ENCODE measurements at places on chromosomes 11 and 22. TPM values are rescaled to one million over a fixed set of nuclear protein-coding genes. Genes with fewer than 3 reads are reported as not detected.

Gene NECTIN1
- 41.0 TPM for polyA plus RNA-seq

Gene PLEKHB1
- 9.0 TPM for polyA plus RNA-seq

Gene IRAG1
- 12.0 TPM for polyA plus RNA-seq

Gene CADM1
- polyA plus RNA-seq, result 161 TPM

Gene ZC3H12C
- 8.8 TPM for polyA plus RNA-seq

Gene LDHAL6A
- polyA plus RNA-seq, result 1.5 TPM

Gene CSNK2A3
- 1.9 TPM for polyA plus RNA-seq

Gene EFCAB6
- 6.5 TPM for polyA plus RNA-seq

Gene TSGA10IP
- 0.23 TPM for polyA plus RNA-seq

Gene MYOD1
- polyA plus RNA-seq, result not detected

Gene USP28
- 59.7 TPM for polyA plus RNA-seq

Gene ANKK1
- polyA plus RNA-seq, result 0.60 TPM

Gene MS4A15
- polyA plus RNA-seq, result not detected

Gene RAB36
- 19.2 TPM for polyA plus RNA-seq

Gene GAL
- 0.23 TPM for polyA plus RNA-seq

Gene TRAF6
- polyA plus RNA-seq, result 19.2 TPM

Gene GNG3
- 2.5 TPM for polyA plus RNA-seq

DNA sequence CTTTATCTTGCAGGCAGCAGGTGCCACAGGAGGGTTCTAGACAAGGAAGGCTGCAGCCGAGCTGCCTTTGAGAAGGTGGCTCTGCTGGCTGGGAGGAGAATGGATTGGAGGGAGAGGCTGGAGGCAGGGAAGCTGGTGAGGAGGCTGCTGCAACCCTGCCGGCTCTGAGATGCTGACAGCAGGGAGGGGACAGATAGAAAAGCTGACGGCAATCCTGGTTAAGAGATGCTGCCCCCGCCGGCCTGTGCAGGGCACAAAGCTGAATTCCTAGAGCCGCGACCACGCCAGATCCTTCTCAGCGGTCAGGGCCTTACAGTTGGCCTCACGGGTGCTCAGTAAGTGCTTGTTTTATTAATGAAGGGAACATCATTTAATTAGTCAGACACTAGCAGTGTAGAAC is 105.4 kb downstream of the CACNA1I start:
- no peak for DNase-seq

GRCh38 chr11:93821617-93822016 is 28.8 kb downstream of the VSTM5 start:
- DNase-seq, result no peak

- DNase-seq, result no peak
Measured at GRCh38 chr11:117620086-117620485, 176.9 kb downstream of the DSCAML1 start.

DNA sequence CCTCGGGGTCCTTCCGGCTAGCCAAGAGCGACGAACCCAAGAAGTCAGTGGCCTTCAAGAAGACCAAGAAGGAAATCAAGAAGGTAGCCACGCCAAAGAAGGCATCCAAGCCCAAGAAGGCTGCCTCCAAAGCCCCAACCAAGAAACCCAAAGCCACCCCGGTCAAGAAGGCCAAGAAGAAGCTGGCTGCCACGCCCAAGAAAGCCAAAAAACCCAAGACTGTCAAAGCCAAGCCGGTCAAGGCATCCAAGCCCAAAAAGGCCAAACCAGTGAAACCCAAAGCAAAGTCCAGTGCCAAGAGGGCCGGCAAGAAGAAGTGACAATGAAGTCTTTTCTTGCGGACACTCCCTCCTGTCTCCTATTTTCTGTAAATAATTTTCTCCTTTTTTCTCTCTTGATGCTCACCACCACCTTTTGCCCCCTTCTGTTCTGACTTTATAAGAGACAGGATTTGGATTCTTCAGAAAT is 1.9 kb upstream of the GCAT start:
- DNase-seq, result no peak

DNA sequence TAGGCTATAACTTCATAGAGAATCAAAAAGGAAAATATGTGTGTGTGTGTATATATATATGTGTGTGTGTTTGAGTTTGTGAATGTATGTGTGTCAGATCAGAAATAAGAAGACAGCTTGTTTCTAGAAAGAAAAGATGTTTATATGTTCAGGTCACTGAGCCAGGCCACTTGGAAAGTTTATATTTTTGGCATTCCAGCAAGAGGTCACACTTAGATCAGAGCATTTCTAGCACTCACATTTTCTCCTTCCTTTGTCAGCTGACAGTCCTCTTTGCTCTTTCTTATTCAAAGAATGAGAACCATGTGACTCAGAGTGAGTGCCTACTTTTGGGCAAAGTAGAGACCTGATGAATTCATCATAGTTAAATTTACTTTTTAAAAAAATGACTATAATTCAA is 22.9 kb downstream of the RAB38 start:
- DNase-seq, result no peak

DNA sequence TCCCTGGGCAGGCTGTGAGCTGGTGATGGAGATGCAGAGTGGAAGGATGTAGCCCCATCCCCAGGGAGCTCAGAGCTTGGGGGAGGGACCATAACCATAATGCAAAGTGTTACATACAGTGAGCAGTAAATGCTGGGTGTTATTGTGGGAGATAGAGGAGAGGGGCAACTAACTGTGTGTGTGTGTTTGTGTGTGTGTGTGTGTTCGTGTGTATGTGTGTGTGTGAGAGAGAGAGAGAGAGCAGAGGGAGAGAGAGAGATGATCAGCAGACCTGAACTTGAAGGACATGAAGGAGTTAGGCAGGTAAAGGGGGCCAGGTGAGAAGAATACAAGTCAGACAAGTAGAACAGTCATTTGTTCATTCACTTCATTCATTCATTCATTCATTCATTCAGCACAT is 74.2 kb downstream of the CACNG2 start:
- DNase-seq, result no peak

DNA sequence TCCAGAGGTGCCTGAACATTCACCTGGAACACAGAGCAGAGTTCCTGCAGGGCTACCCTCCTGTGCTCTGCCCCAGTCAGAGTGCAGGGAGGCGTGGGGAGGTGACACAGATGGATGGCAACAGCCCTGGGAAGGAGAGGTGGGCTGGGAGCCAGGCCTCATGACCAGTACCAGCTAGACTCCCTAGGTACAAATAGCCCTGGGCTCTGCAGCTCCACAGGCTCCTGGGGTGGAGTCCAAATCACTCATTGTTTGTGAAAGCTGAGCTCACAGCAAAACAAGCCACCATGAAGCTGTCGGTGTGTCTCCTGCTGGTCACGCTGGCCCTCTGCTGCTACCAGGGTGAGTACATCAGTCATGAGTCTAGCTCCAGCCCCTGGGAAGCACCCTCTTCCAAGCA is at the start of gene SCGB1D2:
Gene SCGB1D2, plus strand, starts transcription at position 219 of the 400 bp plus-strand sequence. Its CDS starts 69 bp downstream, at position 288.
- DNase-seq, result peak; percentile 26

GRCh38 chr11:39145346-39145745 is 2314.1 kb downstream of the LRRC4C start:
- no peak for DNase-seq

DNA sequence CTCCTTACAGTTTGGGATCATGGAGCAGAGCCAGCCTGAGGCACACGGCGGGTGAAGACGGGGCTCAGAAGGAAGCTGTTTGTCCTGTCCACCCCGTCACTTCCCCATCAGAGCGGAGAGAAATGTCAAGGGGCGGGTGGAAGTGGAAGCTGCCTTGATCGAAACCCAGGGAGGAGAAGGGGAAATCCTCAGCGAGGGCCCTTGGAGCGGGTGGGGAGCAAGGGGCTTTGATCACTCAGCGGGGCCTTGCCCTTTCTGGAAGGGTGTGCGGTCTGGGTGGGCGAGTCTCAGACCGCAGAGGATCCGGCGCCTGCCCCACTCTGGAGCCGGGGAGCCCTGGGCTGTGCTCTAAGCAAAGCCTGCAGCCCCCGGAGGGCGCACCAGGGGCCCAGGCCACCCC is 320.4 kb downstream of the NTM start:
- no peak for DNase-seq

DNA sequence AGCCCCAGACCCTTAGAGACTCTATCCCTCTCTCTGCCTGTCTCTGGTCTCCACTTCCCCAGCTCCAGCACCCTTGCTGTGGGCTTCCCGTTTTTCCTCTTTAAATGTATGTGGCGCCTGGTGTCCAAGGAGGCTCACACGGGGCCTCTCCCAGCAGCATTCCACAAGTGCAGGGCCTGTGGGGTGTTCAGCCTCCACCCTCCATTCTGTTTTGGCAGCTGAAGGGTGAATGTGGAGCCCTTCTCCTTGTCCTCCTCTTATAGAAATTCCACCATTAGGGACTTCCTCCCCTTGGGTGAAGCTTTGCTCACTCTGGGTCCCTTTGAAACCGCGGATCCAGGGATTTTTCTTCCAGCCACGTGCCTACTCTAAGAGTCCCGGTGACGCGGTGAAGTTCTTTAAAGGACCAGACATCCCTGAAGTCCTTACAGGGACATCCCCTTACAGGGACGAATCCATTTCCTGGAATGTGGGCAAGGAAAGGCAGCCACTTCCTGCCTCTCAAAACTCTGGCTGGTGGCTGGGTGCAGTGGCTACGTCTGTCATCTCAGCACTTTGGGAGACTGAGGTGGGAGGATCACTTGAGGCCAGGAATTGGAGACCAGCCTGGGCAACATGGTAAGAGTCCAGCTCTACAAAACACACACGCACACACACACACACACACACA is 1.6 kb upstream of the TSPAN18 start:
- no peak for DNase-seq

DNA sequence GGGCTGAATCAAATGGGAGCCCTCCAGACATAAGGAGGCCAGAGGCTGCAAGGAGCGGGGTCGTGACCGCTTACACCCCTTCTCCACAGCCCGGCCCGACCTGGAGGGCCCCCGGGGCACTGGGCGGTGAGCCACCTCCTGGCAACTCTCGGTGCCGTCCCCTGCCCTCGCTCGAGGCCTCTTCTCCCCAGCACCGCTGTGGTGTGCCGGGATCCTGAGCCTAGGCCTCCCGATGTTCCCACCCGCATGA is 432 bp upstream of the GP1BB start:
- no peak for DNase-seq

DNA sequence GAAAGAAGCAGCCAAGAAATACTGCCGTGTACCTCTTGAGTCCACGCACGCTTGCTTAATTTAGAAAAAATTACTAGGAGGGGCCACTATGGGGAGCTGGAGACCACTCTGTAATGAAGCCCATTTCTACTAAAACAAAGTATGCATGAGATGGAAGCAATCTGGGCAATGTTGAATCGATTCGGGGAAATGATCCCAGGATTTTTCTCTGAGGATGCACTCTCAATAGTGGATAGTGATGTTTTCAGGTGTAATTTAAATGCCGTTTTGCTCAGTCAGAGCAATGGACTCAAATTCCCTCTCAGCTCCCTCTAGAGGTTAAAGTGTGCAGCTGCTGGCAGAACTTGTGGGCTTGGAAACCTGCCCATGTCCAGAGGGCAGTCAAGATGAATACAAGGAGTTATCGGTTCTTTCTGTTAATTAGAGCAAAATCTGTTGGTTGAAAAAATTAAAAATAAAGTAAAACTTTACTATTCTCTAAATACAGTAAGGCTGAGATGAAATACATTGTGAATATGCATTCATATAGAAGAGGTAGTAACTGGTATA is 64.1 kb downstream of the ME3 start:
- DNase-seq, result peak; percentile 68

GRCh38 chr22:36730176-36730858 is 26.8 kb upstream of the CACNG2 start:
- no peak for DNase-seq

- DNase-seq, result no peak
Measured at GRCh38 chr11:100878474-100878873, 191.4 kb downstream of the ARHGAP42 start.

GRCh38 chr22:19877626-19878339 is 23.1 kb upstream of the GNB1L start:
- no peak for DNase-seq

DNA sequence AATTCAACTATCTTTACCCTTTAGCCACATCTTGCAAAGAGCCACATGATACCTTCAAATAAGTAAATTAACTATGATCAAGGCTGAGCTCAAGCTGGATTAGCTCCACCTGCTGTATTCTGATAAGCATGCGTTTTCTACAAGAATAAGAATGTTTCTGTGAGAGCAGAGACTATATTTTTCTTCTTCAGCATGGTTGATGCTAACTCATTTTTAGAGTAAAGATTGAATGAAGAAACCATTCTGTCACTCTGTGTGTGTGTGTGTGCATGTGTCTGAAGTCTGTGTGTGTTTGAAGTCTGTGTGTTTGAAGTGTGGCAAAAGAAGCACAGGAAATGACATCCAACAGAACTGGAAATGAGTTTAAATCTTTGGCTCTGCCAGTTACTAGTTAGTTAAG is 12.0 kb upstream of the LAYN start:
- no peak for DNase-seq

DNA sequence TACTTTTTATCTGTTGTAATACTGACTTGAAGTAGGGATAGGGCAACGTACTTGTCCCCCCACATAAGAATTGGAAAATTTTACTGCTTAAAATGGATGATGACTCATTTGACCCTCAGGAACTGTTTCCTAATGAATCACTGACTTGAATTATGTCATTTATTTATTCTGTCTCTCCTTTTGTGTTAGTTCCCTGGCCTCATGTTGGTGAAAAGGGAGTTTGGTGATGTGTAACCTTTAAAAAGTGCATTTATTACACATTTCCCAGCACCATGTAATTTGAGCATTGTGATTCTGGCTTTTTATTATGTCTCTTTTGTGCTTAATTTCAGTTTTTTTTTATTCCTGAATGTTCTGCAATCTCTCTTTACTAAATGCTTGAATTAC is 20.3 kb upstream of the PGM2L1 start:
- DNase-seq, result no peak

DNA sequence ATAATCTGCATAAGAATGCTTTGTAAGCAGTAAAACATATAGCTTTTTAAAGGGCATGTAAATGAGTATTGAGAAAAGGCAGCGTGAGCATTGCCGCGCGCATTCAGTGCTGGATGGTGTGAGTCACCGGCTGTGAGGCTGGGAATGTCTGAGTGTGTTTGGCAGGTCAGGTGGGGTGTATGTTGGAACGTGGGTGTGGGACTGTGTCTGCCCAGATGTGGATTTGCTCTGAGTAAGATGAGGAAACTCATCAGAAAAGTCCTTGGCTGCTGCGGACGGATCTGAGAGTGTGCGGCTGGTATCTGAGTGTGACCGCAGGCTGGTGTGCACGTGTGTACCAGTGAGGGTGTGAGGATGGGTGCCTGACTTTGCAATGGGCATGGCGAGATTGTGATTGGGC is 66.2 kb upstream of the NECTIN1 start:
- no peak for DNase-seq

DNA sequence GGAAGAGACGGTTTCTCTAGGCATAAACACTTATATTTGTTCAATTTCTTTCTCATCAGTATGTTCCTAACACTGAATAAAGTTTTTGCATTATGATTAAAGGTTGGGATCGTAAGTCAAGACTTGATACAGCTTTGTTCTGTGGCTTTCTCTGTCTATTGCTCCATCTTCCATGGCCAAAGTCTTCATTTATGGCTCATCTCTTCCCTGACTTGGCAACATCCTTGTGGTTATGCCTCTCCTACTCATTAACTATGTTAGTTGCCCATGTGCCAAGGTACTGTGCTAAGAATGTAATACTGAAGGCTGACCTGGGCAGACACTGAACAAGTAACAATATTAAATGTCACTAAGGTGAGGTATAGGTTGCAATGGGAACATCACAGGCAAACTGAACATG is 1.6 kb upstream of the ACCSL start:
- no peak for DNase-seq
